Putamen (tissue), 1 donor: ENCODE measurements at places on chromosomes 2 and 18.

DNA sequence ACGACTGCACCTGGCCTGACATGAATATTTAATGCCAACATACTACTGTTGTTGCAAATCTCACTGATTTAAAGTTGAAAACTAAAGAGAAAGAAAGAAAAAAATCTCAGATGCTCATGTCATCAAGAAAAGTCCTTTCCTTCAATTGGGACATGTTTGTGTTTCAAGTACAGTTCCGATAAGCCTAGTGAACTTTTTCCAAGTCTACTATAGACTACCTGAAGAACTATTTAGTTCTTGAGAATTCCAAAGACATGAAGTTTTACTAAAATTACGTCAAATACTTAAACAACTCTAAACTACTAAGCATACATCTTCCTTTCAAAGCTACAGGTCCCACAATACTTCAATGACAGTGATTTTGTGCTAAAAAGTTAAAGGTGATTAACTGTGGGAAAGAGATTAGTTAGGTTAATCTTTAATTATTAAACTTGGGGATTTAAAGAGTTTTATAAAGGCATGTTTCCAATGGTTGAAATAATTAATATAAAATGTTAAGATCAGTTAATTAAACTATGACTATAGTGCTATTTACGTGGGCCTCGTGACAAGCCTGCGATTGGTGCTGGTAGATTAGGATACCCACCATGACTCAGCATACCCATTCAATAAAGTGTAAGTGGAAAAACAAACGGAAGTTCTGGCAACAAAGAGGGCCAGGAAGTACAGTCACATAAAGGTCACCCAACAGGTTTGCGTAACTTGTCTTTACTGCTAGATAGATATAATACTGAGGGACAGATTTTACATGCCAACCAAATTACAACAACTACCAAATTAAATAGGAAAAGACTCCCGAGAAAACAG lies 55.5 kb downstream of the SEPTIN10 start:
- no peak for DNase-seq

GRCh38 chr2:47073641-47074040 lies 81.5 kb downstream of the STPG4 start:
- no peak for DNase-seq

GRCh38 chr2:176124947-176125771 lies 2.6 kb downstream of the HOXD9 start:
- no peak for DNase-seq

DNA sequence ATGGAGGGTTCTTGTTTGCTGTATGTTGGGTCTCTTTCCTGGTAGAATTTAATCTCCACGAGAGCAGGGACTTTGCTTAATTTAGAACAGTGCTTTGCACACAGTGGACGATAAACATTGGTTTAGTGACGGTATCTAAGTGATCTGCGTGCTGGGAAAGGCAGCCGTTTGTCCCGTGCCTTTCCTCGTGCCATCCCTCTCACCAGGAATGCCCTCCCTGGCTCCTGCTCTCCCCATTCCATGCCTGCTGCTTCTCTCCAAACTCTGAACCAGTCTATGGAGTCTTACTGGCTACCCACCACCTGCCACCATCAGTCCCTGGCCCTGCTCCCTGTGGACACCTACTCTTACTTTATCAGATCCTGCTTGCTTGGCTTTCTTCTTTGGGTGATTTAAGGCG lies 27.3 kb upstream of the TNP1 start:
- DNase-seq, result no peak

DNA sequence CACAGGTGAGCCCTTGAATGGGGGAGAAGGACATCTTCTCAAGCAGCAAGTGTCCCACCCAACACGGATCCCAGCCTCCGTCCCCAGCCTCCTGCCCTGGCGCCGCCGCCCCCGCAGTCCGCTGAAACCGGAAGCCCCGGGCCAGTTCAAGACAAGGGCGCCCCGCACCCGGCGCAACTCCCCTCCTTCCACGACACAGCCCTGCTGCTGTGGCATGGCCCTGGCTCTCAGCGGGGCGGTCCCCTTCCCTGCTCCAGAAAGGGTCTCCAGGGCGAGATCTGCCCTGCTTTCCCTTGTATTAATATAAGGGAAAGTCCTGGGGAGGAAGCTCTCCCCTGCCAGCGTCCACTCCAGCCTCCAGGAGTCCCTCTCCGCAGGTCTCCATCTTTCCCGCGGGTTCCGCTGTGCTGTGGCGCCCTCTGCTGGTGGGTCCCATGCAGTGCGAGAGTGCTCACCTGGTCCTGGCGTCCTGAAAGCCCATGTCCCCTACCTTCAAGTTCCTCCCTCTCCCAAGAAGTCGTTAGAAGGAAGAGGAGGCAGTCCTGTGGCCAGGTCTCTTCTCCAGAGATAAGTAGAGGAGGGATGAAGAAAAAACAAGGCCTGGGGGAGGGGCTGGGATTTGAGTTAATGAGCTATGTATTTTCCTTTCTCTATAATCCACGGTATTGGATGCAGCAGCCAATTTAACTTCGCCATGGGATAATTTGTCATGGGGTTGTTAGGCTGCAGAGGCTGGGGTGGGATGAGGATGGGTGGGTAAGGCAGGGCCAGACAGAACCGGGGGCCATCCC lies 176.0 kb downstream of the SMAD2 start:
- no peak for DNase-seq

- DNase-seq, result no peak
Observed at GRCh38 chr2:27291865-27292264, 9.6 kb downstream of the TRIM54 start.

- no peak for DNase-seq
Observed at GRCh38 chr2:45809205-45809604, 157.7 kb downstream of the PRKCE start.

GRCh38 chr18:12580630-12581342 lies 77.1 kb downstream of the SPIRE1 start:
- no peak for DNase-seq

GRCh38 chr2:122639176-122639575 lies 883.7 kb downstream of the TSN start:
- DNase-seq, result no peak

GRCh38 chr2:33730193-33730592 lies 131.1 kb upstream of the FAM98A start:
- DNase-seq, result no peak

DNA sequence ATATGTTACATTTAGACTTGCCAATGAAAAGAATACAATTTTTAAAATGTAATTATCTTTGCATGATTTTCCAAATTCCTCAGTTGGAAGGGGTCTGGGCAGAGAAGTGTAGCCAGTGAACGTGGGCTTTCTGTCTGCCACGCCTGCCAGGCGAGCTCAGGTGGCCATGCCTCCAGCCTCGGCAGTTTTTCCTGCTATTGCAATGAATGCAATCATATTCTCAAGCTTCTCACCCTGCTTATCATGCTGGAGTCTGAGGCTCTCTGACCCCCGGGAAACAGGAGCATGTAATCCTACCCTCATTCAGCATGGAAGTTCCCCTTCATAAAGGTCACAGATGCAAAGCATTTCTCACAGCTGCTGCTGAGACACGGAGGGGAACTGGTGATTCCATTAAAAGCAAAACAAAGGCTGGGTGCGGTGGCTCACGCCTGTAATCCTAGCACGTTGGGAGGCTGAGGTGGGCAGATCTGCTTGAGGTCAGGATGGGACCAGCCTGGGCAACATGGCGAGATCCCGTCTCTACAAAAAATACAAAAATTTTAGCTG lies 154.8 kb downstream of the MBP start:
- no peak for DNase-seq

DNA sequence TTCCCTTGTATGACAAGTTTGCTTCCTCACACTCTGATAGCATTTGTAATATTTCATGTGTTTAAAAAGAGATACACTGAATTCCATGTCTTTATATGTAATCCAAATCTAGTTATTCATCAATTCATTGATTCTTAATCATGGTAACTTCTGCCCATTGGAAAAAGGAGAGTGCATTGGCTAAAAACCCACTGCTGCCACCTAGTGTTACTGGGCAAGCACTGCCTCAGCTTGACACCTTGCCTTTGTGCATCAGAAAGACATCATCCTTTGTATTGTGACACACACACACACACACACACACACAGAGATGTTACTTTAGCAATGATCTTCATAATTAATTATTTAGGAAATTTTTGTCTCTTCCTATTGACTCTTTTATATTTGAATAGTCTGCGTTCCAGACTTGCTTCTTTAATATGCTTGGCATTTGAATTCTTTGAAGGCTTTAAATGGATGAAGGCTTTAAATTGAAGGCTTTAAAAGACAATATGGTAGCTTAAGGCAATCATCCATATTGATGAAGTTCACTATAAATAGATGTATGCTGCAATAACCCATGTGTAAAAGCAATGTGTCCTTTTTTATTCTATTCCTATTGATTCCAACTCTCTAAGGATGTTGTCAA lies 414.2 kb upstream of the CHST9 start:
- DNase-seq, result peak; percentile 23

- no peak for DNase-seq
Observed at GRCh38 chr2:8119782-8120505, 561.9 kb upstream of the ID2 start.

DNA sequence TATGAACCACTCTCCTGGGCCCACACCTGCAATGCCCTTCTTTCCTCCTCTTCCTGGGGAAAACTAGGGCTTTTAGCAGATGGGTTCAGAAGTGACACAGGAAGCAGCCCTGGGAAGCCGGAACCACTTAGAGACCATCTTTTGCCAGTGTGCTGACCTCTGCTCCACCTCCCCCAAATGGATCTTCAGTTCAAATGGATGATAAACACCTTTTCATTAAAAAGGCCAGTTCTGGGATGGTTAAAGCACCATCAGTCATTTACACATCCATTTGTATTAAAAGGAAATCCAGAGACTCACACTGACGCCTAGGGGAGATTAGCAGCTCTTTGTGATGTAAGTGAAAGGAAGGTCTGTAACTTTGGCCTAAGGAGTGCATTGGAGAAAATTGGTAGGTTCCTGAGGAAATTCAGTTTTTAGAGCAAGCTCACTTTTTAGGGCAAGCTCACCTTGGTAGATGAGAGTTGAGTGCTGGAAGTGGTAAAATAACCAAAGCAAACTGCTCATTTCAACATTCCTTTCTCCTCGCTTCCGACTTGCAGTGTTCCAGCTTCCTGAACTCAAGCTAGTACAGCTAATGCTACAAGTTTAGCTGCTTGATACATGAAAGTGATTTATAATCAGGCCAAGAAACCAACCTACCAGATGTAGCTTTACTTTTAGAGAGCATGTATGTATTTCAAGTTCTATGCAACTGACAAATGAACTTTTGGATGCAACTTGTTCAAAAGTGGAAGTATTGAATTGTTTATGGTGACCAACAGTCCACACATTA lies 47.7 kb downstream of the ACTR2 start:
- no peak for DNase-seq

GRCh38 chr2:144950899-144951560 lies 431.1 kb upstream of the ZEB2 start:
- DNase-seq, result no peak

DNA sequence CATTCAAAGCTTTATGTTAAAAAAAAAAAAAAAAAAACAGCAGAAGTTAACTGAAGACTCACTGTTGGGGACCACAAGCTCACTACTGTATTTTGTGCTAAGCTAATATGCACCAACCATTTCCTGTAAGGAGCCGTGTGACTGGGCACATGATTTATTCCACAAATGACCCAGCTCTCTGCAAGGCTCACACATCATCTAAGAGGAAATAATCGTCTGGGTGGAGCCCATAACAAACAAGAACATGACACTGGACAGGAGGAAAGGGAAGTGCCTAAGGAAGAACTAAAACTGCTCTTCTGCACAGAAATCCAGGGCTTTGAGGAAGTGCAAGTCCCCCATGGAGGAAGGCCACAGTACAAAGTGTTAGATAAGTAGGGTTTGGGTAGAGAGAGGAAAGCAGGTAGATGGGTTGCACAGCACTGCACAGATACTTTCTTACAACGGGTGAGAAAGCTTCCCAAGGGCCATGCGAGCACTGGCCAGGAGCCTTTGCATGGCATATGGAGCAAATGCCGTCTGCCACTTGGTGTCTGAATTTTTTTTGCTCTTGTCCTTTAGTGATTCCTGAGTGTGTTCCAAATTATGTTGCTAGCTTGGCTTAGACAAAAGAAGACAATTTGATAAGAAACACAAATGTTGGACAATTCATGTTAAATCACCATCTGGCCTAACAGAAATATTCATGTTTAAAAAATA lies 24.4 kb downstream of the NFE2L2 start:
- DNase-seq, result peak; percentile 85

DNA sequence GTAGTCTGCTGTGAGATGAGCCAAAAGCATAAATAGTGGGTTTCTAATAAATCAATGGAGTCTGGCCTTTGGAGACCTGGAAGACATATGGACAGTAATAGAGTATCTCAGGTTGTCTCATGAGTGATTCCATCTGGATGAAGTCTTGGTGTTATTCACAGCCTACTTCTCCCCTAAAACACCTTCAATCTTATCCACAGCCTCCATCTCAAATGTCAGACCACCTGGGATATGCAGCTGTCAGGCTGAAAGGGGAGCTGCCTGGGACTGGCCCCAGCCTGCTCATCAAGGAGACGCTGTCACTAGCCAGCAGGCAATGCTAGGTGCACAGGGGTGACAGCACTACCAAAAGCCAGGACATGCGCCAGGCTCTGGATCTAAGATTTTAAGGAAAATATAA lies 684.0 kb upstream of the ZEB2 start:
- DNase-seq, result no peak

DNA sequence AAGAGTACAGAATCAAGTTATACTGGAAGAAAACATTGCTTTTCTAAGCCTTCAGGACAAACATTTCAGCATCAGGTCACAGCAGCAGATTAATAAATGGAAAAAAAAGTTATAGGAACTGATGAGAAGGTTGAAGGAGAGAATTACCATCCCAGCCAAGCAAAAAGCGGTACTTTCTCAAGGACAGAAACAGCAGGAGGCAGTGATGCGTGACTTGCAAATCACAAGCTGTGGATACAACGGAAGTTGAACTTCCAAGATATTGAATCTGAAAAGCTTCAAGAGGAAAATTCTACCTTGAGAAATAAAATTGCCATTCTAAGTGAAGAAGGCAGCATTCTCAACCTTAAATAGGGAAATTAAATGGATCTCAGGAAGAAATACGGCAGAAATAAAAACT lies 18.5 kb upstream of the SERPINB12 start:
- DNase-seq, result no peak
